ENCODE measurements at places on chromosomes 3 and 15. TPM values are rescaled to one million over a fixed set of nuclear protein-coding genes. Genes with fewer than 3 reads are reported as not detected.

ONECUT1 gene
- total RNA-seq: 0.11 TPM

ROBO2 gene
- not detected for total RNA-seq

CCDC13 gene
- total RNA-seq: 0.48 TPM

MUSTN1 gene
- not detected for total RNA-seq

PGBD4 gene
- total RNA-seq: 1.2 TPM

GTF2A2 gene
- total RNA-seq: 172 TPM

GP5 gene
- total RNA-seq: not detected

ACKR2 gene
- total RNA-seq: not detected

IL12A gene
- total RNA-seq: 0.96 TPM

ACAA1 gene
- total RNA-seq: 46.7 TPM

SLC22A14 gene
- not detected for total RNA-seq

HDC gene
- not detected for total RNA-seq
